ENCODE measurements at places on chromosomes 7 and 10.
A peak's percentile ranks its signal among the peaks of the same experiment; 100 is the strongest.

DNA sequence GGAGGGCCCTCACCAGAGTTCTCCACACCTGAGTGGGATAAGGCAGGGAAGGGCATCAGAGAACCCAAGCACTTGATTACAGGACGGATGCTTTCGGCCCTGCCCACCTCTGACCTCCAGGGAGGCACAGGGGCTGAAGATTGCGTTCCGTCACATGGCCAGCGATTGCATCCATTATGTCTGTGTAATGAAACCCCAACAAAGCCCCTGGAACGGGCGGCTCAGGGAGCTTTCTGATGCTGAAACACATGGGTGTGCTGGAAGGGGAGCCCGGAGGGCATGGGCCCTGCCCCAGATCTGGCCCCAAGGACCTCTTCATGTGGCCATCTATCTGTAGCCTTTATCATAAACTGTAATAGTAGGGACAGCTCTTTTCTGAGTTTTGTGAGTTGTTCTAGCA, 117.2 kb downstream of the PTPN20 start:
- DNase-seq = no peak

GRCh38 chr7:40105879-40106473, 28.4 kb downstream of the MPLKIP start:
- DNase-seq = no peak

DNA sequence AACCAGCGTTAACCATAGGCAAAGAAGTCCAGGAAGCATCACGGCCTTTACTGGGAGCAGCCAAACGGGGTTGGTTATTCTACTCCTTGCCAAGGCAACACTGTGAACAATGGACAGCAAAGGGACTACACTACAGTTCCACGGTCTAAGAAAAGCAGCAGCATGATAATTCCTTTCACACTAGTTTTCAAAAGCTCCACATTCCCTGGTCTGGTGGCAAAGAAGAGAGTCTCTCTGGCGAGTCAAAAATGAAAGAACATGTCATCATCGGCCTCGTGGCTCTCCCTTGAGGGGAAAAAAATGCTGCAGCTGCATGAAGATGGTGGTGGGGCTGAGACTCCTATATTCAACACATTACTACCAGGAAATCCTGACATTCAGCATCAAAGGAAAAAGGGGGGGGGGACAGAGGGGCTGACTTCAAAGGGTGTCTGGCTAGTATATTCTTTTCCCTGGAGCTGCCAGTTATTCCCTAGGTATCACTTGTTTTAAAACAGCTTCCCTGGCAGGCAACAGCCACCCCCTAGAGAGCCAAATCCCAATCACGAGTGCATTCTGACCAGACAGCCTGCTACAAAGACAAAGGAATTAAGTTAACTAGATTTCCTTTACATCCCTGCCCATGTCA, 49.1 kb downstream of the SLC37A3 start:
- no peak for DNase-seq

GRCh38 chr10:27481486-27481885, 22.6 kb upstream of the RAB18 start:
- no peak for DNase-seq

- no peak for DNase-seq
These were observed 44.9 kb downstream of the PPP1R3C start for GRCh38 chr10:91587710-91588638.

GRCh38 chr10:52332815-52333214, 18.7 kb downstream of the DKK1 start:
- DNase-seq = peak; percentile 11

- peak; percentile 23 for DNase-seq
These were observed 93.4 kb downstream of the ZNF365 start for GRCh38 chr10:62467527-62467926.

DNA sequence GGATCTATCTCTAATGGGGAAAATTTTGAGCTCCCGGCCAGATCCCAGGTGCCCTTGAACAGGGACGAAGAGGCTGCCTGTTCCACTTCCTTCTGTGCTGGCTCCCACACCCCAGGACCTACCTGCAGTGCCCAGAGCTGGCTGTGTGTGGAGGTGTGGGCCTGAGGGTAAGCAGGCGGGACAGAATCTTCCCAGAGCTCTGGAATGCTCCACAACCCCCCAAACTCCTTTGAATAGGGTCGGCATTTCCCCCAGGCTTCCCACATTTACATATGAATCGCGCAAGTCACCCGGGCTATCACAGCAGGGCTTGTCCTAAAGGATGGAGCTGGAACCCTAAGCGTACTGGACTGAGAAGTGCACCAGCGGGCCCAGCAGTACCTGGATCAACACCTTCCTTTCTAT, 95.9 kb downstream of the DNMBP start:
- DNase-seq = peak; percentile 66

GRCh38 chr7:127534636-127535035, 50.8 kb downstream of the GCC1 start:
- DNase-seq = no peak

DNA sequence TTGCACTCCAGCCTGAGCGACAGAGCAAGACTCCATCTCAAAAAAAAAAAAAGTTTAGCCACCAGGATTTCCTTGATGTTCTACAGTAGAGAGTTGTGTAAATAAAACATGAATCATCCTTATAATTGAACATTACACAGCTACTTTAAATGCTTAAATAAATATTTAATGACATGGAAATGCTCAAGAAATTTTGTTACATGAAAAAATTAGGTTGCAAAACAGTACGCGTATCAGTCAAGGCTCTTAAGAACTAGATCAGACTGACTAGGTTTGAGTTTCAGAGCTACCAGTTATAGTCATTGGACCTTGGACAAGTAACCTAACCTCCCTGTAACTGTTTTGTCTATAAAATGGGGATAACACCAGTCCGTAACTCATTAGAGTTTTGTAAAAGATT, 38.7 kb upstream of the GSAP start:
- DNase-seq = peak; percentile 21

GRCh38 chr7:27295236-27295635, 52.6 kb downstream of the EVX1 start:
- DNase-seq = peak; percentile 60

GRCh38 chr7:26439521-26440232, 148.0 kb downstream of the SNX10 start:
- no peak for DNase-seq

GRCh38 chr10:79244841-79245504, 102.3 kb upstream of the PPIF start:
- no peak for DNase-seq

- peak; percentile 21 for DNase-seq
These were observed 652 bp downstream of the ATOH7 start for GRCh38 chr10:68231106-68231816.

GRCh38 chr7:30502470-30503251, 2.0 kb downstream of the GGCT start:
- DNase-seq = no peak

DNA sequence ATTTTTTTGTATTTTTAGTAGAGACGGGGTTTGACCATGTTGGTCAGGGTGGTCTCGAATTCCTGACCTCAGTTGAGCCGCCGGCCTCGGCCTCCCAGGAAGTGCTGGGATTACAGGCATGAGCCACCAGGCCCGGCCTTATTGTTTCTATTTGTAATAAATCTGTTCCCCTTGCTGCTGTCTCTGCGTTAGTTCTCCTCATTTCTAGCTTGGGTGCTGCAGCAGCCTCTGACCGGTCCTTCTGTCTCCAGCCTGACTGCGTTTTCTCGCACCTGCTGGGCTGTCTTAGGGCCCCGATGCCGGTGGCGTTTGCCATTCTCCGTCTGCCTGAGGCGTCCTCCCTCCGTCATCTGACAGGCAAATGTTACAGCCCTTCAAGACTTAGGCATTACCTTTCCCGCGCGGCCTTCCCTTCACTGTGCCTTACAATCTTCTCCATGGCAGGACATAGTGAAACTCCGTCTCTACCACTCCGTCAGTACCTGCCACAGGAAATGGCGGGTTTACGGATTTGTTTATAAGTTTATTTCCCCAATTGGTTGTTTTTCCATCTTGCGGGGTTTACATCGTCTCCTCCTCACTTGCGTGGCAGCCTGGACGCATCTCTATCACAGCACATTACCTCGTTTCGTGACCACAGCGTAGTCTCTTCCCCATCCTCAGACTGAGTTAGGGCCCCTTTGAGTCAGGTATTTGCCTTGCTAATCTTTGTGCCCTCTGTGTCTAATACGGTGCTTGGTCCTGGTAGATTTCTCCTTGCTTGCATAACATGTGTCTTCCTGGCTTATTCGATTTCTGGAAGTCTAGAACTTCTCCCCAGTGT, 2.3 kb upstream of the GIMAP8 start:
- no peak for DNase-seq

DNA sequence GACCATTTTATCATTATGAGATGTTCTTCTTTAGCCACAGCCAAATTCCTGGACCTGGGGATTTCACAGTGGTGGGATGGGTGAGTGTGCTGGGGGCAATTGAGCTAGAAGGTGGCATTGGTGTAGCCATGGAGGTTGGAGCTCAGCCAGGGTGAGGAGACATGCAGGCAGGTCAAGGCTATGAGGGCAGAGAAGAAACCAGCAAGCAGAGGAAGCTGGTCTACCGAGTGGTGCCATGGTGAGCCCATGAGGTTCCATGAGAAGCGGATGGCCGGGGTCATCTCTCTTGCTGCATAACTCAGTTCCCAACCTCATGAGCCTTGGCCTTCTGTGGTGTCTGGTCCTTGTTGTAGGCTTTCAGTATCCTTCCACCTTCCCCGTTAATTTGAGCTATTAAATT, 91.4 kb downstream of the CARD11 start:
- no peak for DNase-seq

DNA sequence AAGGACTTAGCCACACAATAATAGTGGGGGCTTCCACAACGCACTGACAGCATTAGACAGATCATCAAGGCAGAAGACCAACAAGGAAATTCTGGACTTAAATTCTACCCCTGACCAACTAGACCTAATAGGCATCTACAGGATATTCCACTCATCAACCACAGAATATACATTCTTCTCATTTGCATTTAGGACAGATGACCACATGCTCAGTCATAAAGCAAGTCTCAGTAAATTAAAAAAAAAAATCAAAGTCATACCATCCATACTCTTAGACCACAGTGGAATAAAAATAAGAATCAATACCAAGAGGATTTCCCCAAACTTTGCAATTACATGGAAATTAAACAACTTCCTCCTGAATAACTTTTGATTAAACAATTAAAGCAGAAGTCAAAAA, 155.9 kb downstream of the CDK14 start:
- DNase-seq = no peak

GRCh38 chr10:119714484-119714816, 11.4 kb upstream of the INPP5F start:
- no peak for DNase-seq

DNA sequence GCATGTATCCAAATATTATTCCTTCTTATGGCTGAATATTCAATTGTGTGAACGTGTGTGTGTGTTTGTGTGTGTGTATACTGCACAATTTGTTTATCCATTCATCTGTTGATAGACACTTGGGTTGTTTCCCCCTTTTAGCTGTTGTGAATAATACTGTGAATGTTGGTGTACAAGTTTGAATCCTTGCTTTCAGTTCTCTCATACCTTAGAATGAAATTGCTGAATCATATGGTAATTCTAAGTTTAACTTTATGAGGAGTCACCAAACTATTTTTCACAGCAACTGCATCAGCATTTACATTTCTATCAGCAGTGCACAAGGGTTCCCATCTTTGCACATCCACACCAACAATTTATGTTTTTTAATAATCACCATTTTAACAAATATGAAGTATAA, 86.9 kb upstream of the GATAD1 start:
- no peak for DNase-seq

DNA sequence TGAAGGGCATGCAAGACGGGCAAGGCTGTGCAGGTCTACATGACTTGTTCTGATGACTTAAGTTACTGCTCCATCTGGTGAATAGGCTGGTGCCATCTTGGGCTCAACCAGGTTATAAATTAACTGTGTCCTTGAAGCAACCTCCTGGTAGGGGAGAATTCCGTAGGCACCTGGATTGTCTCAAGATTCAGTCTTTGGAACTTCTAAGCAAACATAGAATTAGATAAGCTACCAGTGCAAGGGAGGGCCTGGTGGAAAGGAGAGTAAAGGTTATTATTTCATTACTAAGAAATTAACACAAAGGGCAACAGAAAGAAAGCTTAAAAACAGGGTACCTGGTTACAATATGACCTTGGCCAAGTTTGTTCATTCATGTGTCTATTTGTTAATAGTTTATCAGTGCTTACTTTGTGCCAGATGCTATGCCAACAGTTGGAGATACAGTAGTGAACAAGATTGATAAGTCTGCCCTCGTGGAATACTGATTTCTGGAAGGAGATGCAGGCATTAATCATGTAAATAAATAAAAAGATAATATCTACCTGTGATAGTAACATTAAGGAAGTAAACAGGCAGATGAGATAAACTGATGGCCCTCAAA, 107.0 kb upstream of the PALS2 start:
- DNase-seq = peak; percentile 49

DNA sequence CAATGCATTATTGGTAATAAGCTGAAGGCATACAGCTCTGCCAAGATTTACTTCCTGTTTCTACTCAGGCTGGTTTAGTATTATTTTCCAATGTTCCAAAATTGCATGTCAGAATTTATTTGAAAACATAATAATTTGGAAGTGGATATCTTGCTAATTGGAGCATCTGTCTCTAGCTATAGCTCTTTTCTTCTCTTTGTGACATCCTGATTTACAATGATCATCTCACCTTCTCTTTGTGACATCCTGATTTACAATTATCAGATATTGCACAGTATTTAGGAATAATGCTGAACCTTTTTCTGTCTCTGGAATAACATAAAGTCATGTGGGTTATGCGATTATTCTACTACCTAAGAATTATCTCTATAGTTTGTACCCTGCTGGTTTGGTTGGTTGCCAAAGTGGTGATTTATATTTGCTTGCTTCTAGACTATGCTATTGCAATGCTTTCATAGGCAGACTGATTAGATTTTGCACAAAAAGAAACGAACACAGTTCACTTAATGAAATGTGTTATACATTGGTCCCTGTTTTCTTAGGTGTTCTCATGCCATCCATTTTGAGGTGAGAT, 44.3 kb upstream of the CABCOCO1 start:
- DNase-seq = no peak

GRCh38 chr7:40717242-40717641, 582.4 kb downstream of the SUGCT start:
- DNase-seq = peak; percentile 87

GRCh38 chr7:156751319-156751718, 110.7 kb downstream of the RNF32 start:
- peak; percentile 84 for DNase-seq

GRCh38 chr10:68742397-68742796, 21.4 kb downstream of the CCAR1 start:
- DNase-seq = no peak
